ENCODE measurements at places on chromosomes 4 and X.

GRCh38 chr4:176321589-176321988 is 1.8 kb downstream of the SPCS3 start:
- no peak for DNase-seq

- no peak for DNase-seq
Observed at GRCh38 chrX:41515376-41515775, 68.2 kb downstream of the NYX start.

GRCh38 chr4:144785961-144786360 is 140.0 kb downstream of the HHIP start:
- DNase-seq = no peak

GRCh38 chr4:86122404-86122803 is 237.4 kb downstream of the MAPK10 start:
- no peak for DNase-seq

GRCh38 chrX:119853444-119853843 is 681 bp upstream of the UPF3B start:
- no peak for DNase-seq

- DNase-seq = no peak
Observed at GRCh38 chrX:84469226-84469625, 33.0 kb downstream of the HDX start.

DNA sequence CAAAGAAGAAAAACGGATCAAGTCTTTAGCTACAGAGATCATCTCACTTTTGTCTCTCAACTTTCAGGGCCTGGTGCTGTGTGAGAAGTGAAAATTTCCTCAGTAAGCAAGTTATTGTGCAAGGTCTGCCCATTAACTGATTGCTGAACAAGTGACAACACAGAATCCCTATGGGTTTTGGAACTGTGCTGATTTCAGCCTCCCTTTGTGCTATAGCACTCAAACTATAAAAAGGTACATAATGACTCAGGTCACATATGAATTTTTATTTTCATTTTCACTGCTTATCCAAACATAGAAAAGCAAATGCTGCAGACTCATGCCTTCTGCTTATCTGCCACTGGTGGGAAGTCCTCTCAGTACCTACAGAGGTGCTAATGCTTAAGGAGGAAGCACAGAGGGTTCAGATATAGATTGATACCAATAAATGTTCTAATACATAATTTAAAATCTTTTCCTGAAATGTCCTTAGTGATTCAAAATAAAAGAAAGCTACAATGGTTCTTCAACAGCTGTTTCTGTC is 576.2 kb upstream of the CT83 start:
- DNase-seq = no peak

GRCh38 chr4:37988670-37989069 is 28.5 kb downstream of the PTTG2 start:
- no peak for DNase-seq

GRCh38 chr4:168632301-168632725 is 135.5 kb downstream of the PALLD start:
- DNase-seq = no peak

- no peak for DNase-seq
Observed at GRCh38 chr4:186272699-186273391, 6.9 kb downstream of the F11 start.

DNA sequence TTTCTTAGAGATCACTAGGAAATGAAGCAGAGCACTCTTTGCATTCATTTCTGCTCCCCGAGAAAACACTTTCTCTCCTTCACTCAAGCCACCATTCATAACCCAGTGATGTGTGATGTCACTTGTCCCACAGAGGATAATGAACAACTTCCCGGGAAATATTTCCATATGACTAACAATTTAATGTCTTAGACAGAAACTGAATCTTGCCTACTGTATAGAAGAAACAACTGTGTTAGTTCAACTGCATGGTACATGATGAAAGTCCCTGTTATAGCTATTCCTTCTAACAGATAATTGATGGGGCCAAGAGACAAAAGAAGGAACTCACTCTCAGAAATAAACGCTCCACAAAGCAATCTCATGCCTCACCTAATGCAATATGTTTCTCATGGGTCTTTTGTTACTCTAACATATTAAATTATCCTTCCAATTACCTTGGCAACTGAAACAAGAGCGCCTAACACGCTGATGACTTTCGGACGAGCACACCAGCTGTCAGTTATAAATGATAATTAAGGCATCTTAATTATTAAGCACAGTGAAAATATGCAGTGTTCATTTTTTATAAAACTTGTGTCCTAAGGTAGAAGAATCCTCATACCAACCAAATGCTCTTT is 113.7 kb upstream of the TLR3 start:
- no peak for DNase-seq

GRCh38 chrX:136711147-136711546 is 63.2 kb downstream of the CD40LG start:
- DNase-seq = no peak

- no peak for DNase-seq
Observed at GRCh38 chrX:4671344-4671743, 957.9 kb upstream of the PRKX start.

DNA sequence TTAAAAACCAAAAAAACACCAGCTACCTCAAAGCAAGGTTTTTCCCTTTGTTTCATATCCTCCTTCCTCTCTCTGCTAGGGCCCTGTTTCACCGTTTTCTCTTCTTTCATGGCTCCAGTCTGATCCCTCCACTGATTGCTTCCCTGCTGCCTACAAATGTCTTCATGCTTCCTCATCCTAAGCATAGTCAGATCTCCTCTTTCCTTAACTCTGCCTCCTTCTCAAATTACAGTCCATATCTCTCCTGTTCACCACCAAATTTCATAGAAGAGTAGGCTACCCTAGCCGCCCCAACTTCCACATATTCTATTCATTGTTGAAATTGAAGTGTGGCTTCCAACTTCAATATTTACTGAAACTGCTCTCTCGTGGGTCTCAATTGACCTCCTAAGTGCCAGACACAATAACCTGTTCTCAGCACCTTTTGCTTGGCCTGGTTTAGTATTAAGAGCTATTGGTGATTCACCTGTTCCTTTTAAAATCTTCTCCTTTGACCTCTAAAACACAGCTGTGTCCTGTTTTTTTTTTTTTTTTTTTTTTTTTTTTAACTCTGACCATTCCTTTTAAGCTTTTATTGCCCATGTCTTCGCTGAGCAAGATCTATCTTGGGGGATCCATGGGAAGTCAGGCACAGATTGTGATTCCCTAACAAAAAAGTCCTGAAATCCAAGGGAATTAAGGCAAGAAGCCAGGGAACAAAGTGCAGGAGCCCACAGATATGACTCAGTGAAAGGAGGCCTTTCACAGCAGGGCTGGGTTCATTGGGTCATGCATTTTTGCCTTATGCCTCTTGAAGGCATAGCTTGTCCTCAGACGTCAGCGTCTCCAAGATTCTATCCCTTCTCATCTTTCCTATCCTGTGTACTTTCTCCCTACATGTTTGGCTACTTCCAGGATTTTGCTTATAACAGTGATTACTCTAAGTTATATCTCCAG is 85.4 kb downstream of the RPS3A start:
- DNase-seq = no peak

GRCh38 chrX:112450810-112451209 is 228.9 kb downstream of the LHFPL1 start:
- DNase-seq = no peak

GRCh38 chrX:3169421-3169820 is 128.2 kb downstream of the ARSF start:
- no peak for DNase-seq

DNA sequence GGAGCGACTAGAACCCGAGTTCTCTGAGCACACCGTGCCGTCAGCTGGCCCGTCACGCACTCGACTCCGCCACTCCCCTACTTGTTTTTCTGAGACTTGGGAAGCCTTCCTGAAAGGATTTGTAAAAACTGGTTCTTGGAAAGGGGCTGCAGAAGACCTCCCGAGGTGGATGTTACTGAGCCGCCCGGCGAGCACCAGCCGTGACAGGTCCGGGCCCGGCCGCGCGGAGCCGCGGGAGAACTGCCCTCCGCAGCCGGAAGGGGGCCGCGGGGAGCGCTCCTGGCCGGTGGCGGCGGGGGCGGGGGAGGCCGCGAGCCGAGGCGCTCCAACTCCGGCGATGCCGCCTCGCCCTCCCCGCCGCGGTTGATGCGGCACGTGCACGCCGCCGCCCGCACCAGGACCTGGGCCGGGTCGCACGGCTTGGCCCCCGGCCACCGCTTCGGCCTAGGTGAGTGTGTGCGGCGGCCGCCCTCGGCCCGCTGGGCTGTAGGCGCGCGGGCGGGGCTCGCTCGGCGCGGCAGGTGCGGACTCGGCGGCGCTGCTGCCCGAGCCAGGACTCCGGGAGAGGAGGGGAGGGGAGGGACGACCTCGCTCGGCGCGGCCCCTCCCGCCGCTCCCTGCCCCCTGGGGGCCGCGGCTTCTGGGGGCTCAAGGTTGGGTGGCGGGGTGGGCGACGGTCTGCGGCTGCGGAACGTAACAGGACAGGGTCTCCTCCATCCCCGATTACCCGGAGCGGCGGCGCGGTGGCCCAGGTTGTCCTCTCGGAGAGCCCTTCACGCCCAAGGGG is 1.7 kb downstream of the SPRY1 start:
- DNase-seq = no peak

DNA sequence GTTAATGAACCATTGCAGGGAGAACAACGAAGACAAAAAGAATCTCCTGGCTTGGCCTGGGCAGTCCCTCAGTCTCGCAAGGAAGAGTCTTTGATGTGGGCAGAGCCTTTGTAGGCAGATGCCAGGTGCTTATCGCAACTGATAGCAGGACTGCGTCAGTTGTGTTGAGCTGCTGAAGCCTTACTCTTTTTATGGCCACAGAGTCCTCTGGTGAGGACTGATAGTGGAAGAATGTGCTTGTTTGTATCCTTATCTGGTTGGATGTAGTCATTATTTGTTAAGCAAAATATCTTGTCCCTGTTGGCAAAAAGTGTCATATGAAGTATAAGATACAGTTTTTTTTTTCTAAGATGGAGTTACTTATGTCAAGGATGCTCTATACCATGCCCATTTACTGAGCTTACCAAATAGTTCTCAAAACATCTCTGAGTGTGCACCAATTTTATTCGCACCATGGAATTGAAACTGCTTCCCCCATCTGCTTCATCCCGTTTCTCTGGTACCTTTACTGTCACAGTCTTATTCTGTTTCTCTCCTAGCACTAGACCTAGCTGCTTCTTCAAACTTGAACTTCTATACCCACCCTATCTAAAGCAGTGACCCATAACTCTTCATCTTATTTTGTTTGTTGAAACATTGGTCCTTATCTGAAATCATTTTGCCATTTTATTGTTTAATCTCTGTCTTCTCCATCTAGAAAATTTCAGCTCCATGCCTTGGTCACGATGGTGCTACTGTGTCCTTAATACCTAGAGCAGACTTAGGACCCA is 47.0 kb upstream of the SPRY1 start:
- DNase-seq = no peak

DNA sequence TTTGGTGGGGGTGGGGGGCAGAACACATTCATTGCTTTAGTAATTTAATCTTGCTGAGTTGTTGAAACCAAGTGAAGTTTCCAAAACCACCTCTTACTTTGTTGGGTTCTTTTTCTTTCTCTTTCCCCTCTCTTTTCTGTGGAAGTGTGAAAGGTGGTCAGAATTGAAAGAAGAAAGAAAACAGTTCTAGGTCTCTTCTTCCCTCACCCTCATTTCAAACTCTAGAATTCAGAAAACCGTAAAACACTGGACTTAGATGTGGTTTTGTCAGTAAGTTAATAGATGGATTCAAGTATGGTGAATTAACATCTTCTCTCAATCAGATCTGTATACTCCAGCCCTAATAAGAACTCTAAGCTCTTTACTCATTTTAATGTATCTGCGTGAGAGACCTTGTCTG is 23.7 kb downstream of the PLP1 start:
- no peak for DNase-seq

DNA sequence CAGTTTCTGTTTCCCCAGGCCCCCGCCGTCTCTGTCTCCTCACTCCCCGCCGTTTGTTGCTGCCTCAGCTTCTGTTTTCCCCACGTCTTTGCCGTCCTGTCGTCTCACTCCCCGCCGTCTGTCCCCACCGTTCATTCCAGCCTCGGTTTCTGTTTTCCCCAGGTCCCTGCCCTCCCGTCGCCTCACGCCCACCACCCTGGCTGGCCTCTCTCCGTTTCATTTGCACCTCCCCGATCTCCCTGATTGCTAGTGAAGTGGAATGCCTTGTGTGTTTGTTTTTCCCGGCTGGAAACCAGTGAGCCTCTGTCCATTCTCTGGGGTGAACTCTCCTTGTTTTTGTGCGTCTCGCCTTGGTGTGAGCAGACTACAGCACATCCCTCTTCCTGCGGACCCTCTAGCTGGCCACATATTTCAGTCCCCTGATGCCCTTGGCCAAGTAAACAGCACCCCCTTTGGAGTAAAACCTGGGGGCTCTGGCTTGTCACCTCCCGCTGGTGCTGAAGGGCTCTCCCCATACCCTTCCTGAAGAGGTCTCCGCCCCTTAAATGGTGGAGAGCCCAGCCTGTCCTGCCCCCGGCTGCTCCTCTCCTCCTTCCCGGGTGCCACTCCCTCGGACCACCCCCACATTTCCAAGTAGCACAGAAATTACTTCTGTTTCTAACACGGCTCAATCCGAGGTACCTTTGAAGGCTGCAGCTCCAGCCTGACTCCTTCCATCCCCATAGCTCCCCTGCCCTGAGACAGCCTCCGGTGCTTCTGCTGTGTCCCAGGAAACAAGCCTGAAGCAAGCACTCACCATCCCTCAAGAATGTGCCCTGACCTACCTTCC is 13.2 kb downstream of the TMEM175 start:
- no peak for DNase-seq

- peak; percentile 2 for DNase-seq
Observed at GRCh38 chrX:27555514-27555913, 34.6 kb upstream of the DCAF8L2 start.

- DNase-seq = no peak
Observed at GRCh38 chr4:5543681-5544080, 164.7 kb downstream of the EVC2 start.

GRCh38 chr4:99711657-99712056 is 54.0 kb upstream of the C4orf54 start:
- no peak for DNase-seq

DNA sequence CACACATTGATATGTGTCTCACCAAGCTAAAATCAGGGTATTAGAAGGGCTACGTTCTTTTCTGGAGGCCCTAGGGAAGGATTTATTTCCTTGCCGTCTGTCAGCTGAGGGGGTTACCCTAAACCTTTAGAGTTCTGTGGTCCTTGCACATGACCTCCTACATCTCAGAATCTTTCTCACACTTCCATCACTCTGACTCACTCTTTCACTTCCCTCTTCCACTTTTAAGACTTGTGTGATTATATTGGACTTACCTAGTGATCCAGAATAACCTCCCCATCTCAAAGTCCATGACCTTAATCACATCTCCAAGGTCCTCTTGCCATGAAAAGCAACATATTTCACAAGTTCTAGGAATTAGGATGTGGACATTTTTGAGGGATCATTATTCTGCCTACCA is 53.6 kb upstream of the FUNDC1 start:
- no peak for DNase-seq

GRCh38 chrX:1205681-1206611 is 6.5 kb downstream of the CRLF2 start:
- no peak for DNase-seq
